IPS-NIHi11 (cell line): ENCODE measurements at places on chromosomes 7 and 10.
A peak's percentile ranks its signal among the peaks of the same experiment; 100 is the strongest.

- no peak for DNase-seq
These were observed 373.1 kb downstream of the THSD7A start for GRCh38 chr7:11458736-11459483.

- peak; percentile 43 for DNase-seq
These were observed 2.4 kb downstream of the MKX start for GRCh38 chr10:27743012-27743876.

DNA sequence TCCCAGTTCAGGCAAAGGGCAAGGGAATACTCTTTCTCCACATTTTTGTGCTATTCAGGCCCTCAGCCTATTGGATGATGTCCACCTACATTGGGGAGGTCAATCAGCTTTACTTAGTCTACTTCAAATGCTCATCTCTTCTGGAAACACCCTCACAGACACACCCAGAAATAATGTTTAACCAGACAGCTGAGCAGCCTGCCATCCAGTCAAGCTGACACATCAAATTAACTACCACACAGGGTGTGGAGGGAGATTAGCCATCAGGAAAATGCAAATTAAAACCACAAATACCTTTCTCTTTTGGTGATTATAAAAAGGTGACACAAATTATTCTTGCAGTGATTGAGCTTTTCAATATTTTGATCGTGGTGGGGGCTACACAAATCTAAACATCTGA lies 74.7 kb upstream of the FZD8 start:
- DNase-seq = no peak

DNA sequence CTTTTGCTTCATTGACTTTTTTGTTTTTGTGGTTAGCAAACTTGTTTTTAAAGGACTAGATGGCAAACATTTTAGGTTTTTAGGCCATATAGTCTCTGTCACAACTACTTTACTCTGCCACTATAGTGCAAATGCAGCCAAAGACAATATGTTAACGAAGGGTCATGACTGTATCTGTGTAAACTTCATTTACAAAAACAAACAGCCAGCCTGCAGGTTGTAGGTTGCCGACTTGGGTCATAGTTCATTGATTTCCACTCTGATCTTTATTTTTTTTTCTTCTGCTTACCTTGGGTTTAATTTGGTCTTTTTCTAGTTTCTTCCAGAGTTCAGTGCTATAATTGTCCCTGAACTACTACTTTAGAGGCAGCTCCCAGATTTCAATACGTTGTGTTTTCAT lies 120.0 kb downstream of the ARHGAP22 start:
- no peak for DNase-seq

GRCh38 chr7:74134117-74134620 lies 40.0 kb upstream of the EIF4H start:
- no peak for DNase-seq

DNA sequence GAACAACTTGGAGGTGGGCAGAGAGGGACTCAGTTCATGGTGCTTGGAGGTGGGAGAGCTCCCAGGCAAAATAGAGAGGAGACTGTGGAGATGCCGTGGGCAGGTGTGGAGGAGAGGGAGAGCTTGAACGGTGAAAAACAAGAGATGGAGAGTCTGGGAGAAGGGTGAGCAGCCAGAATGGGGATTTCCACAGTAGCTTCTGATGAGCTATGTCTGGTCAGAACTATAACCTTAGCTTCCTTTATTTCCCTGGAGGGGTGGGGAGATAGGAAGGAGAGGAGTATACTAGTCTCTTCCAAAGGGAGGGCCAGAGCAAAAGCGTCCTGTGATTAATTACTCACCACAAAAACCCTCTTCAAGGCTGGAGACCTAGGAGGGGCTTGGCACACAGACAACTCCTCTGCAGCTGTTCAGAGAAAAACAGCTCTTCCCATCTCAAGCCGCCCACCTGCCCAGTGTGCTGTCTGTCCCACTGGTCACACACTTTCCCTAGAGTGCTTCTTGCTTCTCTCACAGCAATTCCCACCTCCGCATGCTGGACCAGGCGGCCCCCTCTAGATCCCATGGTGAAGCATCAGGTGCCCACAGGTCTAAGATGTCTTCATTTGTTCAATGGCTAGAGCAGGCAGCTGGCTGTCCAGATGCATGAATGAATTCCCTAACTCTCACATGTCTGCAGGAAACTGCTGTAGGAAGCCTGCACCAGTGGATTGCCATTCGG lies 41.9 kb downstream of the TAS2R41 start:
- DNase-seq = no peak

DNA sequence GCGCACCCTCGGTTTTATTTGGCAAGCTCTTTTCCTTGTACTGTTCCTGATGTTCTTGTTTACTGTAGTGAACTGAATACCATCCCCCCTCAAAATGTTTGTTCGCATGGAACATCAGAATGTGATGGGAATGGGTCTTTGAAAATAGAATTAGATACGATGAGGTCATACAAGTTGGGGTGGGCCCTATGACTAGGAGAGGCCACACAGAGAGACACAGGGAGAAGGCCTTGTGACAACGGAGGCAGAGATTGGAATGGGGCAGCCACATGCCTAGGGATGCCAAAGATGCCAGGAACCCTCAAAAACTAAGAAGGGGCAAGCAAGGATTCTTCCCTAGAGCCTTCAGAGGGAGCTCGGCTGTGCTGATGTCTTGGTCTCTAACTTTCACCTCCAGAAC lies 123.6 kb downstream of the FAM204A start:
- no peak for DNase-seq

- DNase-seq = no peak
These were observed 133.1 kb downstream of the SVIL start for GRCh38 chr10:29501692-29502091.

DNA sequence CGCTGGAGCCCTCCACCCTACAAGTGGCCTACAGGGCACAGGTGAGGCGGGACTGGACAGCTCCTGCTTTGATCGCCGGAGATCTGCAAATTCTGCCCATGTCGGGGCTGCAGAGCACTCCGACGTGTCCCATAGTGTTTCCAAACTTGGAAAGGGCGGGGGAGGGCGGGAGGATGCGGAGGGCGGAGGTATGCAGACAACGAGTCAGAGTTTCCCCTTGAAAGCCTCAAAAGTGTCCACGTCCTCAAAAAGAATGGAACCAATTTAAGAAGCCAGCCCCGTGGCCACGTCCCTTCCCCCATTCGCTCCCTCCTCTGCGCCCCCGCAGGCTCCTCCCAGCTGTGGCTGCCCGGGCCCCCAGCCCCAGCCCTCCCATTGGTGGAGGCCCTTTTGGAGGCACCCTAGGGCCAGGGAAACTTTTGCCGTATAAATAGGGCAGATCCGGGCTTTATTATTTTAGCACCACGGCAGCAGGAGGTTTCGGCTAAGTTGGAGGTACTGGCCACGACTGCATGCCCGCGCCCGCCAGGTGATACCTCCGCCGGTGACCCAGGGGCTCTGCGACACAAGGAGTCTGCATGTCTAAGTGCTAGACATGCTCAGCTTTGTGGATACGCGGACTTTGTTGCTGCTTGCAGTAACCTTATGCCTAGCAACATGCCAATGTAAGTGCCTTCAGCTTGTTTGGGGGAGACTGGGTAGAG lies at the start of gene COL1A2:
Gene COL1A2 (plus strand): TSS at position 459 of the 704 bp plus-strand sequence. CDS start 137 bp downstream, at position 596.
- DNase-seq = no peak

GRCh38 chr7:103651593-103652377 lies 205.8 kb upstream of the SLC26A5 start:
- no peak for DNase-seq

DNA sequence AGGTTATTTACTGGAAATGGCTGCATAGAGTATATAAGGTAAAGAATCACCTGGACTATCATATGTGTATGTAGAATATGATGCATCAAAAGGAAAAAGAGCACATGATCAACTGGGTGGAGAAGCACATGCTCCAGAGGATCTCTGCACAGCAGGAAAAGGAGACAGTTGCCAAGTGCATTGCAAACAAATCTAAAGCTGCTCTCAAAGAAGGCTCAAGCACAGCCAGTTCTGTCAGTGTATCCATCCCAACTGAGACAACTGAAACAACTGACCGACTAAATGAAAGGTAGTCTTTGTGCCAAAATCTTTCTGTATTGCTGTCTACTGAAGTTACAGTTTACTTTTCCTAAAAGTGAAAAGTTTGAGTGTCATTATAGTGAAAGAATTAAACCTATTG lies 83.2 kb upstream of the SGCE start:
- no peak for DNase-seq

DNA sequence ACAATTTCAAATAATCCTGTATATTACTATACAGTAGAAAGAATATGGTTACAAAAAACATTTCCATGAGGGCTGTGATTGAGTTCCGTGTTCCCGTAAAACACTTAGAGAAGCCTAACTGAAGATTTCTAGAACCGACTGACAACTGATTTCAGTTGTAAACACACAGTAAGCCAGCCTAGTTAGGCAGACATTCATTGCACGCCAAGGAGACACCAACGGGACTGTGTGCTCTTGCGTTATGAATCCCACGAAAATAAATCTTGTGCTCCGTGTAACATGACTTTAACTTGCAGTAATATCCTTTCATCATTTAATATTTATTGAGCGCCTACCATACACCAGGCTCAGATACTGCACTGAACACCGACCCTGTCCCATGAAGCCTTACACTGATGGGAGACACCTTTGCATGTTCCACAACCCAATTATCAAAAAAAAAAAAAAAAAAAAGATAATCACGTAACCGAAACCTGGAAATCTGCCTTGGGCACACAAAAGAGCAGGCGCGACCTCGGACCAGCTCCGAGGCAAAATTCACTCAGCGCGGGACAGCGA lies 420 bp upstream of the KLHL7 start:
- DNase-seq = no peak

DNA sequence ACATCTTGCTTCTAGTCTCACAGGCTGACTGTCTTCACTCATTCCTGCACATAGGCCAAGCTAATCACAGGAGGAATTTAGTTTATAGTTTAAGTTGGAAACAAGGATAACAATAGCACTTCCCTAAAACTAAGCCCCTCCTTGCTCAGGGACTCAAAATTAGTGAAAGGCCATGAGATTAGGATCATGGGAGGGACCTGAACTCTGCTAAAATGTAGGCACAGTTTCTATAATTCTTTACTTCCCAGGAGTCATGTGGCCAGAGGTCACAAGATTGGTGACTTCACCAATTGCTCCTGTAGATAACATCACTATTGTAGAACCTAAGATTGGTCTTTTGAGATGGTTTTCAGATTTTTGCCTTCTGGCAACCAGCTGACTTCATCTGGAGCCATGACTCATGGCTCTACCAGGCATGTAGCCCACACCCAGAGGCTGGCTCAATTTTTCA lies 14.8 kb upstream of the UPP1 start:
- no peak for DNase-seq

GRCh38 chr7:99559175-99559915 lies 903 bp downstream of the ZNF655 start:
- no peak for DNase-seq

- no peak for DNase-seq
These were observed 61.2 kb downstream of the PCLO start for GRCh38 chr7:83101530-83101929.

GRCh38 chr10:47167591-47167990 lies 132.4 kb upstream of the GDF10 start:
- no peak for DNase-seq

DNA sequence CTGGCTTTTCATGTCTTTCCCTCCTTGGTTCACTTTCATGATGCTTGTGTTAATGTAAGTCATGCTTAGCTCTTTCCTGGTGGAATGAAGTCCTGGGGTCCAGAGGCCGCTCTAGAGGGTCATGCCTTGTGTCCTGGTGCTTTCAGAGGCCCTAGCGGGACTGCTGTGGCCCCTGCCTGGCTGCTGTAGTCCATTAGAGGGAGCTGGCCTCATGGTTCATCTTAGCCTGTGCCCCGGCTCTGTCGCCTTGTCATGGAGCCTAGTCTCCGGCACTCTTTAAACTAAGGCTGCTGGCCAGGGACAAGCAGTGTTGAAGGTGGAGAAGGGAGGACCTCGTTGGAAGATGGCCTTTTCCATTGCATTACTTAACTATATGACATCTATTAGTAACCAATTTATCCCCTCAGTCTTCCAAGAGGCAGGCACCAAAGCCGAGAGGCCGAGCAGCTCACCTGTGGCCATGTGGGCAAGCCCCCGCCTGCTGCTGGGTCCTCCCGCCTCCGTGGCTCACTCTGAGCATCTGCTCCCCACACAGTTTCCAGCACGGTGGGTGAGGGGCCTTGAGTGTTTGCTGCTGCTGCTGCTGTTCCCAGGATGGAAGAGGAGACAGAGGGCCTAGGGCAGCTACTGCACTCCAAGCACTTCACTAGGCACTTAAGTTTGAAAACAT lies 5.0 kb upstream of the NDUFB2 start:
- no peak for DNase-seq

DNA sequence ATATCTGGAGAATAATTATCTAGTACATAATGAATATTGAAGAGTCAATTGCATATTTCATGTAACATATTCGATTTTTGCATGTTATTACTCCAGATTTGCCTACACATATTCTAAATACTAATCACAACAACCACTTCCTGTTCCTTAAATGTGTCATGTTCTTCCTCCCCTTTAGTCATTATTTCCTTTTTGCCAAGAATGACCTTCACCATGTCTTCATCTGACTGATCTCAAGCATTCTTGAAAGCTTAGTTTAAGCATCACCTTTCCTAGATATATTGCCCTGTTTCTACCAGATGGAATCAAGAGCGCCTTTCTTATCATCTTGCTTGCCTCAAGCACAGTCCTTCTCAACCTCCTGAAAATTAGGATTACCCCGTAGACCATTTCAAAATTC lies 23.5 kb upstream of the MEOX2 start:
- no peak for DNase-seq

- no peak for DNase-seq
These were observed 563.3 kb upstream of the SORCS1 start for GRCh38 chr10:107727767-107728317.

GRCh38 chr7:130903358-130903974 lies 169.5 kb upstream of the KLF14 start:
- DNase-seq = no peak

GRCh38 chr7:111732923-111733322 lies 170.6 kb upstream of the IMMP2L start:
- DNase-seq = no peak

GRCh38 chr7:13774976-13775375 lies 214.5 kb downstream of the ETV1 start:
- DNase-seq = no peak

DNA sequence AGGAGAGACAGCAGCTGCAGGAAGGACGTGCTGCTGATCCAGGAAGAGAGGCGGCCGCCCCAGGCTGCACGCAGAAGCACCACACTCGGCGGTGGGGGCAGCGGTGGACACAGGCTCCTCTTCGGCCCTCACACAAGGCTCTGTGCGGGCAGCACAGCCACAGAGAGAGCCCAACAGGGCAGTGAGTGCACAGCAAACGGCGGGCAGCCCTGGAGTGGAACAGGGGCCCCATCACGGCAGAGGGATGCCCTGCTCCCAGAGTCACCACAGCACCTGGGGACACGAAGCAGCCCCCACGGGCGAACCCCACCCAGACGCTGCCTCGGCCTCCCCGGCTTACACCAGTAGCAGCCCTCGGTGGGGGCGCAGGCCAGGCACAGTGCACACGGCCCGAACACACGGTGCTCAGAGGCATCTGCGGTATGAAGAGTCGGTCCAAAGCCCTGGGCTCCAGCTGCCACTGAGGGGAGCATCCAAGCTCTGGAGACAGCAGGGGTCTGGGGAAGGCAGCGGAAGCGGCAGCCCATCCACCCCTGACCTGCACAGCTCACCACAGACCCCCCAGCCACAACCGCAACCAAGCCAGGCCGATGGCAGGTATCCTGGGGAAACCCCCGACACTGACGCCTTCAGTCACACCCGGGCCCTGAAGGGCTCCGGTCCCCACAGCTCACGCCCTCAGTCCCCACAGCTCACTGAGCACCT lies 16.8 kb downstream of the NUDT1 start:
- DNase-seq = no peak
